ENCODE measurements at places on chromosomes 12 and 14. TPM values are rescaled to one million over a fixed set of nuclear protein-coding genes. Genes with fewer than 3 reads are reported as not detected.

DNA sequence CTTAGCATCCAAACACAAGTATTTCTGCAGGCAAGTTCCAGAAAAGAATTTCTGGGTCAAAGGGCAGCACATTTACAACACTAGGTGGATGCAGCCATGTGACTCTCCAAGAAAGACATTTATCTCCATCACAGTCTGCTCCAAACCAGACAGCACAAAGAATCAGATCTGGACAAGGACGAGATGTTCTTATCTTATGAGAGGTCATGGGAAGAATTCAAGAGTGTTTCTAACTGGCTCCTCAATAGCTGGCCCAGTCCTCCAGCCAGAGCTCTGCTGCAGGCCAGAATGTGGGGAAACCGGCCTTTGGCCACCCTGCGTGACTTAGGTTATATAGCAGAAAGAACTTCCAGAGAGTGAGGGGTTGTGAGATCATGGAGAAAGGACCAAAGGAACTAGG lies 17.4 kb downstream of the TMEM119 start:
- H3K36me3 ChIP-seq, result no peaks in the 10 kb centered on the region
- no peak overlapping the region for H3K27ac ChIP-seq
- no peaks in the 10 kb centered on the region for H3K27me3 ChIP-seq
- H3K4me3 ChIP-seq, result no peak overlapping the region
- peaks cover 38% of the 10 kb centered on the region for H3K4me1 ChIP-seq
- DNase-seq, result no peak

- no peaks in the 10 kb centered on the region for H3K4me1 ChIP-seq
- no peak overlapping the region for H3K27ac ChIP-seq
- no peaks in the 10 kb centered on the region for H3K27me3 ChIP-seq
- no peak overlapping the region for H3K4me3 ChIP-seq
- H3K36me3 ChIP-seq, result no peaks in the 10 kb centered on the region
Observed at GRCh38 chr12:9223830-9224229, 15.6 kb upstream of the PZP start.

- no peak for DNase-seq
- H3K27me3 ChIP-seq, result no peaks in the 10 kb centered on the region
- H3K4me3 ChIP-seq, result no peak overlapping the region
- H3K36me3 ChIP-seq, result no peaks in the 10 kb centered on the region
- no peaks in the 10 kb centered on the region for H3K4me1 ChIP-seq
Observed at GRCh38 chr14:65879248-65880009, 466.9 kb downstream of the FUT8 start.

GRCh38 chr14:44778604-44779003 lies 183.1 kb downstream of the KLHL28 start:
- H3K4me3 ChIP-seq, result no peak overlapping the region
- no peak overlapping the region for H3K27ac ChIP-seq
- H3K27me3 ChIP-seq, result no peaks in the 10 kb centered on the region
- peak; percentile 66 for DNase-seq
- H3K4me1 ChIP-seq, result no peaks in the 10 kb centered on the region

DNA sequence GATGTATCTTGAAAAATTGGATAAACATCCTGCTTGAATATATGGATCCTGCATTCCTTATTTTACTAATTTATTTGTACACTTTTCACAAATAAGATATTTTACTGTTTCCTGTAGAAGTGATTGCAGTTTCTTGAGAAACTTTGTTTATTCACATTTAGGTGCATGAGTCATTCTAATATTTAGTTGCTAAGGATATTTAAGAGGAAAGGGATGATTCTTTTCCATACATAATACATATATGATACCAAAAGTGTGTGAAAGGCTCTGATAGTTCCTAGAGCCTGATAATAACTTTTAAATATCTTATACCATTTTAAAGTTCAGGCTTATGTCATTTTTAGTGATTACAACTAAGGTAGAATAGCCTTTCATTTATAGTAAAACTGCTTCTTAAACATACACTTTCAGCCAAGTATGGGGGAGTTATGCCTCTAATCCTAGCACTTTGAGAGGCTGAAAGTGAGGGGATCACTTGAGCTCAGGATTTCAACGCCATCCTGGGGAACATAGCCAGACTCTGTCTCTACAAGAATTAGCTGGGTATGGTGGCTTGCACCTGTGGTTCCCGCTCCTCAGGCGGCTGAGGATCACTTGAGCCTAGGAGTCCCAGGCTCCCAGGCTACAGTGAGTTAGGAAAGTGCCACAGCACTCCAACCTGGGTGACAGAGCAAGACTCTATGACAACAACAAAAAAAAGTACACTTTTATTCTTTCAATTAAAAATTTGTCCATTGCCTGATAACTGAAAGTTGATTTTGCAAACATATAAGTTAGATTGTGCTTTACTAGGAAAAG lies 262.6 kb upstream of the LRIG3 start:
- no peaks in the 10 kb centered on the region for H3K36me3 ChIP-seq
- H3K27me3 ChIP-seq, result no peaks in the 10 kb centered on the region
- no peaks in the 10 kb centered on the region for H3K4me1 ChIP-seq
- no peak for DNase-seq

DNA sequence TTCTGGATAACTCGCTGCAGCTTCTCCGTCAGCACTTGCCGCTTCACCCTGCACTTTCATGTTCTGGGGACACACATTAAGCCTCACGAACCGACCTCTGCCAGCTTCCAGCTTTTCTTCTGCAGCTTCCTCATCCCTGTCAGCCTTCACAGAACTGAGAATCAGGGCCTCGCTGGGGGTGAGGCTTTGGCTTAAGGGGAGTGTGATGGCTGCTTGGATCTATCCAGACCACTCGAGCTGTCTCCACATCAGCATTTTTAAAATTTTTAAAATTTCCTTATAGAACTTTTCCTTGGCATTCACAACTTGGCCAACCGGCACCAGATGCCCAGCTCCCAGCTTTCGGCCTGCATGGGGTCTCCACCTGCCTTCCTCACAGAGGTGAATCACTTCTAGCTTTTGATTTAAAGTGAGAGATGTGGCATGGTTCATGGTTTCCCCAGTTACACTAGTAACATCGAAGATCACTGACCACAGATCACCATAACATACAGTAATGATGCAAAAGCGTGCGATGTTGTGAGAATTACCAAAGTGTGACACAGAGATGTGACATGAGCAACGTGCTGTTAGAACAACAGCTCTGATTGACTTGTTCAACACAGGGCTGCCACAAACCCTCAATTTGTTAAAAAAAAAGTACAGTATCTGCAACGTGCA lies 139.1 kb upstream of the C14orf180 start:
- no peaks in the 10 kb centered on the region for H3K27me3 ChIP-seq
- no peak overlapping the region for H3K4me3 ChIP-seq
- no peaks in the 10 kb centered on the region for H3K36me3 ChIP-seq
- peaks cover 17% of the 10 kb centered on the region for H3K4me1 ChIP-seq
- no peak overlapping the region for H3K27ac ChIP-seq

- no peak overlapping the region for H3K4me3 ChIP-seq
- peak; percentile 46 for DNase-seq
- no peaks in the 10 kb centered on the region for H3K27me3 ChIP-seq
Observed at GRCh38 chr14:55267820-55268219, 3.4 kb upstream of the FBXO34 start.

- no peaks in the 10 kb centered on the region for H3K27me3 ChIP-seq
- H3K27ac ChIP-seq, result no peak overlapping the region
- no peak overlapping the region for H3K4me3 ChIP-seq
- H3K4me1 ChIP-seq, result no peaks in the 10 kb centered on the region
- H3K36me3 ChIP-seq, result no peaks in the 10 kb centered on the region
Observed at GRCh38 chr12:25352083-25352918, 101.6 kb upstream of the KRAS start.

The FOXN3 gene
- 64.0 TPM for polyA plus RNA-seq

The ATP5F1B gene
- 633 TPM for polyA plus RNA-seq

DNA sequence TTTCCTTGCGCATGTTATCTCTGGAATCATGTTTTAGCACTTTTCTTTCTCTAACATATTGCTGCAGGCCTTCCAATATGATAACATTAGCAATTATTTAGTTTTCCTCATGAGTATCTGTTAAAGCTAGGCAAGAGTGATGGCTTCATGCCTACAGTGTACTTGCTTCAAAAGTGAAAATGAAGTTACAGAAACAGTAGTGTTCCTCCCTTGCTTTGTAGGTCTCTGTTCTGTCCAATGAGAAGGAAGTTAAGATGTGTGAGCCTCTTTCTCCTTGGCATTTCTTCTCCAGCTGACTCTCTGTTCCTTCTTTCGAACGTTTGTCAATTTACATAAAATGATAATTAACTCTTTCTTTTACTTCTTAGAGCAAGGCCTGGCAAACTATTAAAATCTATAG lies 22.2 kb downstream of the LRRIQ1 start:
- no peak for DNase-seq
- no peaks in the 10 kb centered on the region for H3K27me3 ChIP-seq
- no peaks in the 10 kb centered on the region for H3K4me1 ChIP-seq
- H3K36me3 ChIP-seq, result no peaks in the 10 kb centered on the region

DNA sequence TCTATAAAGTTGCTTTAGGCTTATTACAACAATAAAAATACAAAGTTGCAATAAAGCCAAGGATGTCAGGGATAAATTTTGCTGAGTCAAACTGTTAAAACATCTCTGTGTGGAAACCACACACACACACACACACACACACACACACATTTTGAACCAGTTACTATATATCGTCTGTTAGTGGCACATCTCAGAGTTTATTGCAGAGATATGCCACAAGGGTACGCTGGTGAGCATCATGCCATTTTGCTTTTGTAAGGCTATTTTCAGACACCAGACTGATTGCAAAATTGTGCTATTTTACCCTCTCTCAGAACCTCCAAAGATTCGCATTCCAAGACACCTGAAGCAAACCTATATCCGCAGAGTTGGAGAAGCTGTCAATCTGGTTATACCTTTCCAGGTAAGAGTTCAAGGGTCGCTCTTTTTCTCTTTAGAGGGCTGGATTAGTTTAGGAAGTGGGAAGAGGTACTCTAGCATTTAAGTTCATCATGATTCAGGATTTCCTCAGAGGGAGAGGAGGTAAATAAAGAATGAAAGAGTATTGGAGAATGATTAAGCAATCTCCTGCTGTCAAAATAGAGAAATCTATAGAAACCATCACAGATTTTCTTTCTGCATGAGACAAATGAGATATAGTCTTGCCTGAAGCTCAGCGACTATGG lies 27.3 kb upstream of the CHPT1 start:
- no peaks in the 10 kb centered on the region for H3K4me1 ChIP-seq
- no peak overlapping the region for H3K4me3 ChIP-seq
- peak; percentile 30 for DNase-seq
- H3K27ac ChIP-seq, result no peak overlapping the region

DNA sequence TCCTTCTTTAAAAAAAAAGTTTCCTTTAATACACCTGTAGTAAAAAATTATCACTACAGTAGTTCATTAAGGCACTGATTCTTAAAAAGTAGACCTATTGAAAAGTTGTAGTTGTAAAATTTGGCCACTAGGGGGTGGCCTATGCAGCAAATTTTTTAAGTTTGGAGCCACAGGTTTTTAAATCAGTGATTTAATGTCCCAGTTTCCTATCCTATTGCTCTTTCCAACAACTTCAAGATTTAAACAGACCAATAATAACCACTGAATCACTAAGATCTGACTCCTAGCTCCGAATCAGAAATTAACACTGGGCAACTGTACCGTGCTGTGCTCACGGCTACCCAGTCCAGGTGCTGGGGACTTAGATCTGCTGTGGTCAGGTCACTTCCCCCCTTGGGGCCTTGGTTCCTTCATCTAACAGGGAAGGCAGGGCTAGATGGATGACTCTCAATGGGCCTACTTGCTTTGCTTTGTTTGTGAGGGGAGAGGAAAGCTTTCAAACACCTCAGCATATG lies 279.3 kb downstream of the MED13L start:
- DNase-seq, result peak; percentile 76
- H3K4me3 ChIP-seq, result no peak overlapping the region
- peaks cover 32% of the 10 kb centered on the region for H3K36me3 ChIP-seq
- H3K4me1 ChIP-seq, result peaks cover 3% of the 10 kb centered on the region
- no peaks in the 10 kb centered on the region for H3K27me3 ChIP-seq
